ENCODE measurements at places on chromosomes 7 and 10.

DNA sequence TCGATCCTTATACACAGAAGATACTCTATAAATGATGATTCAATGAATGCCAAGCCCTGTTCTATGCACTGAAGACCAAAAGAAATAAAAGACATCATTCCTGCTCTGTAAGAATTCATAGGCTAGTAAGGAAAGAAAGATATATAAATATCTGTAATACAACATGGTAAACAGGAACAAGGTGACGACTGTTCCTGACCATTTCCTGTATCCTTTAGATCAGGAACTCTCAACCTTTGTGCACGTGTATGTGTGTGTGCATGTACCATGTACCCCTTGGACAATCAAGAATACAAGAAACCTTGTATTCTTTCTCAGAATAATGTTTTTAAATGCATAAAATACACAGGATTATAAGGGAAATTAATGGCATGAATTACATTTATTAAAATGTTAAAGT, 7.3 kb upstream of the HK1 start:
- DNase-seq = no peak

- peak; percentile 57 for DNase-seq
Measured at GRCh38 chr7:100588438-100588837, 2.3 kb downstream of the FBXO24 start.

DNA sequence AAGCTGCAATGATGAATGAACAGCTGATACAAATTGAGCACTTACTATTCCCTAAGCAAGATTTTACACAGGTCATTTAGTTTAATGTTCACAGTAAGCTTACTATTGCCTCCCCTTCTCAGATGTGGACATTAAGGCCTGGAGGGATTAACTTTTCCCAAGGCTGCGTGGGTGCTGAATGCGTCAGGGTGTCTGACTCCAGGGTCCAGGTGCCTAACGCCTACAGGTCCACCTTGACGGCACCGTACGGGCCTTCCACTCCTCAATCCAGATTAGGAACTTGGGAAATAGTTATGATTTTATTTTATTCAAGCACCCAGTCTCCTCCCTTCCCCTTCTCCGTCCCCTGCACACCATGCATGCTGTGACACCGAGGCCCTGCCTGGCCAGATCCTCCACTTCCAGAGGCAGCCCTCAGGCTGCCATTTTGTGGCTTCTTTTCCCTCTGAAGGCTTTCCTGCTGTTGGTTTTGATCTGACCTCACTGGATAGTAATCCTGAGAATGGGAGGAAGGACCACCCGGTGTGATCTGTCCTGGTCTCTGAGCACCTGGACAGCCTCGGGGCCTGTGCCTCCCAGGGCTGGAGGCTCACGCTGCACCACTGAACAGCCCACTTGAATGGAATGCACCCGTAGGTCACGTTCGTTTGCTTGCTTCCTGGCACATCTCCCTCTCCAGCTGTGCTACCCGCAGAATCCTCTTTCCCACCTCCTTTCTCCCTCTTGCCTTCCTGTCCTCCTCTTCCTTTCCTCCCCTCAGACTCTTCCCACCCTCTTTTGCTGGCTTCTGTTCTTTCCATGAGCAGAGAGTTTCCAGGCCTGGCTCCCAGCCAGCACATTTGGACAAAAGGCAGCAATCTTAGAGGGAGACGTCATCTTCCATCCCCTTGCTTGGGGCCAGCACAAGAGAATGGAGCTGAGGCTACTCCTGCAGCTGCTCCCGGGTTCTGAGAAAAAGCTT, 14.4 kb downstream of the DENND2A start:
- no peak for DNase-seq

DNA sequence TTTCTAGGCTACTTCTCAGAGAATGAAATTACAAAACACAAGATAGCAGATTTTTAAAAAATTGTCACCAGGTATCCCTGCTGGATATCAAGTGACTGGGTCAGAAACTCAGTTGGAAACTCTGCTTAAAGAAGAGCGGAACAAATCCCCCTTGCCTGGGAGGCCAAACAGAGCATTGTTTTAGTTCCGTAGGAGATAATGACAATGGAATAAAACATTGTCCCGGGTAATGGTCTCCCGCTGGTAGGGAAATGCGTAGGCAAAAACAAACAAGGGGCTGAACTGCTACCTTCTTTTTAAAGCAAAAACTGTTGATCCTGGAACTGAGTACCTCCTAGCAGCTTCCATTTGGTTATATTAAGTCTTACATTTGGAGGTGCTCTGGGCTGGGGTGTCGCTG, 21.3 kb upstream of the VAX1 start:
- no peak for DNase-seq

DNA sequence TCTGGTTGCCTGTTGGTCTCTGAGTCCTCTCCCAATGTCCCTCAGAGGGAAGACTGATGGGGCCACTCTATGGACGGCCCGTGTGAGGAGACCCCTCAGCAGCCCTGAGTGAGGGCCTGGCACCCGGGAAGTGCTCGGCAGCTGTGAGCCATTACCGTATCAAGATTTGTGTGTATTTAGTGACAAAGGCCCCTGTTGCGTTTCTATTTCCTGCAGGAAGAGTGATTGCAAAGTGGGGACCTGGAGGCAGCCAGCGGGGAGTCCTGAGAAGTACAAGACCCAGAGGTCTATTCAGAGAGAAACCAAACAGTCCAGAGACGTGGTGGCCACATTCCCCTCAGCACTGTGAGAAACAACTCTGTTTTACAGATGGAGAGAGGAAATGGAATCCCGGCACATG, 51.1 kb upstream of the CHST15 start:
- no peak for DNase-seq

DNA sequence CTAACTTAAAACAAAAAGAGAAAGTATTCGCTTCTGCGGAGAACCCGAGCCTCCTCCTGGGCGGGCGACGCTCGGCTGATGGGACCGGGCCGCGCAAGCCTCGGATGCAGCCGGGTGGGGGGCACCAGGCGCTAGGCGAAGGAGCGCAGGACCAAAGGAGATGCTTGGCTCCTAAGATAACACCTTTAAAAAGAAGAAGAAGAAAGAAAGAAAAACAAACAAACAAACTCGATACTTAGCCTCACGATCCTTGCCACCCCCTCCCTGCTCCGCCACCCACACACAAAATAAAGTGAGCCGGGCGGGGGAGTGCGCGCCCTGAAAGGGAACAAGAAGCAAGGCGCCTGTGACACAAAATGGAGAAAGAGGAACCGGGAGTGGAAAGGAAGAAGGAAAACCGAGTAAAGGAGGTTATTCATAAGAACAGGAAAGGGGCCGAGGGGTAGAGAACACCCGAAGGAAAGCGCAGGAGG, 34.0 kb upstream of the EBLN1 start:
- peak; percentile 87 for DNase-seq

GRCh38 chr10:131181456-131181855, 130.1 kb downstream of the TCERG1L start:
- no peak for DNase-seq

DNA sequence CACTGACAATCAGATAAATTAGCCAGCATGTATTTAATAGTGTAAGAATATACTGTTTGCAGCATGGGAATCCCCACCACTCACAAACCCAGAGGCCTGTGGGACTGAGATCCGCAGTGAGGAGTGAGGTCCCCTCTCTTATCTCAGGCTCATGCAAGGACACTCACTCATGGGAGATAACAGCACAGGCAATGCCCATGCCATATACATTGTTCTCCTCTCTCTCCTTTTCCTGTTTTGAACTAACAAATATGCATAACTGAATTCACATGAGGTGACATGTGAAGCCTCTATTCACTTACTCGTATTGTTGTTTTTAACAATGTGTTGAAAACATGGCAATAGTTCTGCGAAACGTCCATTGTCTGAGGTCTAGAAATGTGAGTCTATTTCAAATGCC, 230.5 kb downstream of the ARHGAP21 start:
- no peak for DNase-seq

GRCh38 chr10:80530251-80530650, 7.5 kb upstream of the SH2D4B start:
- DNase-seq = peak; percentile 88

GRCh38 chr7:109407756-109408155, 838.1 kb downstream of the DNAJB9 start:
- no peak for DNase-seq

- no peak for DNase-seq
Measured at GRCh38 chr7:130628901-130629300, 39.6 kb downstream of the COPG2 start.

DNA sequence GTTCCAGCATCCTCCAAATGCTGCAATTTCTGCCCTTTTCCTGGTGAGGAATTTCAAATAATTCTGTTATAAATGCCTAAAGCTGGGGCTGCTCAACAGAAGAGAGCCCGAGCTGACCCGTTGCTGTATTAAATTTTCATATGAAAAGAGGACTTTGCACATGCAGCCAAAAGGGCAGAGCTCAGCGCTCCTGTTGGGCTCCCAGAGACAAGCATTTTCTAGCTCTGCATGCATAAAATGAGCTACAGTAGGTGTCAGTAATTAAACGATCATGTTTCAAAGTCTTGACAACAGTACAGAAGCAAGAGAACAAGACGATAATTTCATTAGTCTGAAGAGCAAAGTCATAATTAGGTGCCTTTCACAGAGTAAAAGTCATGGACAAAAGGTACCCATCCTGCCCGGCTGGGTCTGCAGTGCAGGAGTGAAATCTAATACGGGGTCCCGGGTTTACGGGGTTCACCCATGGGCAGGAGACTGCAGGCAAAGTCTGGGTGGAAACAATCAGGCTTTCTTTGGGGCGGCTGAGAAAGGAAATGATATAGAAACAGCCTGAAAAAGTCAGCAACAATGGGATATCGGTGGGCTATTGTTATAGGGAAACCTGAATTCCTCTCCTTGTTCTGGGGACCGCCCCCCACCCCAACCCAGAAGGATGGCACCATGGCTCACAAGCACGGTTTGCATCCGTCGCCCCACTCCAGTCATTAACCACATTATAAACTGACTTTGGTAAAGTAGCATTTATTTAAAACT, 66.0 kb downstream of the EBF3 start:
- no peak for DNase-seq

GRCh38 chr10:102235598-102235920, 5.8 kb downstream of the PITX3 start:
- no peak for DNase-seq

GRCh38 chr10:6811153-6811552, 231.1 kb upstream of the PRKCQ start:
- no peak for DNase-seq

DNA sequence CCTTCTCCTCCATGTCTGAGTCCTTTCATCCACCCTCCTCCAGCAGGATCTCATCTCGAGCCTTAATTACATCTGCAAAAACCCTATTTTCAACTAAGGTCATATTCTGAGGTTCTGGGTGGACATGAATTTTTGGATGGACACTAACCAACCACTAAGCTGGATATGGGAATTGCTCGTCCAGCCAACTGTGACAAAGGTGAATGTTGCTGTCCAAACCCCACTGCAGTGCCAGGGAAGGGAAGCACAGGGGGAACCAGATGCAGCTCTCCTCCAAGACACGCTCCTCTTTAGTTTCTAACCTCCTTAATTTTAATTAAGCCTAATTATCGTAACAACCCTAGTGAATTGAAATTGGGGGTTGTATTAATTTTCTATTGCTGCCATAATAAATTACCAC, 65.1 kb upstream of the EBF3 start:
- DNase-seq = no peak

- DNase-seq = no peak
Measured at GRCh38 chr7:134357486-134357885, 40.8 kb upstream of the SLC35B4 start.

All from suppressor macrophage treated with lipopolysaccharide for 1 hour (primary cell).